IMR-90 (cell line): ENCODE measurements at places on chromosomes 7 and 10.

GRCh38 chr10:22464966-22465629, 119.8 kb downstream of the SPAG6 start:
- no peak for DNase-seq

GRCh38 chr7:2154121-2154520, 78.6 kb downstream of the MAD1L1 start:
- DNase-seq: no peak

DNA sequence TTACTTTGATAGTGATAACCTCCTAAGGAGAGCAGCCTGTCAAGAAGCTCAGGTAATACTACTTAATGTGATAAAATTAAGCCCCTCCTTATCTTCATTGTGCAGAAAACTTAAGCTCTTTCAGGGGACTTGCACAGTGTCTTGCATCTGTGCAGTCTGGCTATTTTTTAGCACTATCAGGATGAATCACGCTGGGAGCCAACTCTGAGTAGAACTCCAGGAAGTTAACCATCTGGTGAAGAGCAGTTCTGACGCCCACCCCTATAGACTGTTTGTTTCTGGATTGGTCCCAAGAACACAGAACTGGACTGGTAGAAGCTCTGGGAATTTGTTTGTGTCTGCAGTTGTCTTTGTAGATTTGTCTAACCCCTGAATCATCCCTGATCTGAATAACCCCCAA, 41.9 kb downstream of the AGK start:
- peak; percentile 91 for DNase-seq

DNA sequence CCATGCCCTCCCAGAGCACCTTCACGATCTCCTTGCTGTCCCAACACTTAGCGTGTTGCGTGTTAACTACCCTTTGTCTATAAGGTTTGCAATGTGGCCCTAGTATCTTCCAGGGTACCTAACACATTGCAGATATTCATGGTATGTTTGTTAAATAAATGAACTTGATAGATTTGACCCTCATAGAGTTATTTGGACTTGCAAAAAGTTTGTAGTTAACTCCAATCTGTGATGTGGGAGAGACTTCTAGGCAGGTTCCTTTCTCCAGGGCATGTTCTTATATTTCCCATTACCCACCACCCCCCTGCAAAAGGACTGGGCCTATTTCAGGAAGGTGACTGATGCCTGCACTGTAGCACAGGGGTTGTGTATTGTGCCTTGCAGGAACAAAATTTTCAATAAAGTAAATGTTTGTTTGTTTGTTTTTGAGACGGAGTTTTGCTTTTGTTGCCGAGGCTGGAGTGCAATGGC, 612 bp downstream of the HILPDA start:
- no peak for DNase-seq

DNA sequence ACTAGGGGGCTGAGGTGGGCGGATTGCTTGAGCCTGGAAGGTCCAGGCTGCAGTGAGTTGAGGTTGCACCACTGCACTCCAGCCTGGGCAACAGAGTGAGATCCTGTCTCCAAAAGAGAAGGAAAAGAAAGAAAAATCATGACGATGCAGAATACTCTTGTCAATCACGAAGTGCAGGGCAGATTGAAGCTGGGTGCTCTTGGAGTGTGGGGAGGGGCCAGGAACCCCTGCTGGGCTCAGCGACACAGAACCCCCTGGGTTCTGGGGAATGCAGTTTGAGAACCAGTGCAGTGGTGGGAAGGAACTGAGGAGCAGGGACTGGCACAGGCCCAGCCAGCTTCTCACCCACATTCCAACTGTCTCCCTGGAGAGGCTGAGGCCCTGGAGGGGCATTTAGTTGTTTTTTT, 10.8 kb upstream of the INTS1 start:
- no peak for DNase-seq

GRCh38 chr7:108063520-108063933, 60.6 kb upstream of the LAMB1 start:
- no peak for DNase-seq

DNA sequence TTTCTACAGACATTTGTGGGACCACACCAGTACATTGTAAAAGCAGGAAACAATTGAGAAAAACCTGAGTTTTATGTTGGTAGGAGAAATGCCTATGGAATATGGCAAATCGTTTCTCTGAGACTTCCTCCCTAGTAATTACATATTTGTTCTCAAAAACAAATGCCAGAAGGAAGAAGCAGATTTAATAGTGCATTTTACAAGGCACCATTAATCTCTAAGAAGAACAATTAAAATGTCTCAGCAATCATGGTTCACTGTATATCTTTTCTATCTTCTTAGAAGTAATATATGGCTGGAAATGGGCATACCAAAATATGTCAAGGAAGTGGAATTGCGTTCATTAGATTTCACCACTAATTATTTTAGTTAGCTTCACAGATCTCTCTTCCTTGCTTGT, 13.3 kb downstream of the CAV1 start:
- no peak for DNase-seq

GRCh38 chr10:105679781-105680180, 1038.7 kb downstream of the SORCS3 start:
- no peak for DNase-seq

- no peak for DNase-seq
These were observed 35.0 kb downstream of the TNS3 start for GRCh38 chr7:47546733-47547494.

- DNase-seq: no peak
These were observed 31.5 kb upstream of the SLIT1 start for GRCh38 chr10:97217299-97217698.

- no peak for DNase-seq
These were observed 33.1 kb downstream of the SEMA3C start for GRCh38 chr7:80885757-80886156.

DNA sequence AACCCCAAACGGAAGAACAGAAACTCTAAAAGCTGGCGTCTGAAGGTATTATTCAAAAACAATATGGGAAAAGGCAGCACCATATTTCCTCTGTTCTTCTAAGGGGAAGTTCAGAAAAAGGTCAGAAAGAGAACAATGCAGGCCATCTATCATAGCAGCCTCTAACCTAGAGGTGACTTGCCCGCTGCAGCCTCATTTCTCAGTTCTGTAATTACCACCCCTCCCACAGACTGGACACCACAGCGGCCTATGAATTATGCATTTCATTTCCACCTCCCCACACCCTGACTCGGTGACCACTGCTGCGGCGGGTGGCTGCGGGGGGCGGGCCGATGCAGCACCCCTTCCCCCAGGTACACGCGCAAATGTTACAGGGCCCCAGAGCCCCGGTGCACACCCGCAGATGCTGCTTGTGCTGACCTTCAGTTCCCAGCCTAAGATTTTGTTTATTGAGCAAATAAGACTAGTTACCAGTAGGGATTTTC, 125.5 kb downstream of the CLEC2L start:
- DNase-seq: no peak

GRCh38 chr7:92714280-92714679, 122.1 kb downstream of the CDK6 start:
- no peak for DNase-seq

- peak; percentile 47 for DNase-seq
These were observed 157.6 kb downstream of the HERPUD2 start for GRCh38 chr7:35537067-35538023.

DNA sequence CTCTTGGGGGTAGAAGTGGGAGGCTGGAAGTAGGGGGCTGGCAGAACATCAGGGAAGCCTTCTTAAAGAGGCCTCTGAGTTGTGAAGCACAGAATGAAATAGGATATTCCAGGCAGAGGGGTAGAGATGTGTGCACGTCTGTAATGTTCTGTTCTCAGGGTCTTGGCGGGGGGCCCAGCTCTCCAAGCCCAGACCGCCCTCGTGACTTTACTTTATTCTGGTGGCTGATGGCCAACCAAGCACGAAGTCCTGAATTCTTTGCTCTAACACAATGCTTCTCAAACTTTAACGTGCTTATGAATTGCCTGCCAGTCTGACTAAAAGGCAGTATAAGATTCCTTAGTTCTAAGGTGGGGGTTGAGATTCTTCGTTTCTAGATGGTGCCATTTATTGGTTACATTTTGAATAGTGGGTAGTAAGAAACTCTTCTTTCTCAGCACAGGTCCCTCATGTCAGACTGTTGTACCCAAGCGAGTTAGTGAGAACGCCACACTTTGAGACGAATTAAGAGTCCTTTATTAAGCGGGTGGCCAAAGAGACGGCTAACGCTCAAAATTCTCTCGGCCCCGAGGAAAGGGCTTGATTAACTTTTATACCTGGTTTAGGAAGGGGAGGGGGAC, 8.2 kb downstream of the PRXL2A start:
- no peak for DNase-seq

GRCh38 chr10:52961323-52961722, 188.7 kb upstream of the MBL2 start:
- no peak for DNase-seq

DNA sequence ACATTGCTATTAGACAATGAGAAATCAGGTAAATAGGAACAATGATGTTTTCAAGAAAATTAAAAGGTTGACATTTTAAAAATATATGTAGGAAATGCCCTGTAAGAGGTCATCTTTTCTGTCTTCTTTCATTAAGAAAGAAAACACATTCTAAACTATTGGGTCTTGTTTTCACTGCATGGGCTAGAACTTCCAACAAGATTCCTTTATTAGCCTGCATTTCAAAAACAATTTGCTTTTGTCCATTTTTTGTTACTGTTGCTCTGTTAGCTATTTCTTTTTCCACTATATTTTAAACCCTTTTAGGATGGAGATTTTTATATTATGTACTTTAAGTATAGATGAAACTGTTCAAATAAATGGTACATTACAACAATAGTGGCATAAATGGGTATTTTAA, 9.2 kb downstream of the REEP3 start:
- DNase-seq: no peak

DNA sequence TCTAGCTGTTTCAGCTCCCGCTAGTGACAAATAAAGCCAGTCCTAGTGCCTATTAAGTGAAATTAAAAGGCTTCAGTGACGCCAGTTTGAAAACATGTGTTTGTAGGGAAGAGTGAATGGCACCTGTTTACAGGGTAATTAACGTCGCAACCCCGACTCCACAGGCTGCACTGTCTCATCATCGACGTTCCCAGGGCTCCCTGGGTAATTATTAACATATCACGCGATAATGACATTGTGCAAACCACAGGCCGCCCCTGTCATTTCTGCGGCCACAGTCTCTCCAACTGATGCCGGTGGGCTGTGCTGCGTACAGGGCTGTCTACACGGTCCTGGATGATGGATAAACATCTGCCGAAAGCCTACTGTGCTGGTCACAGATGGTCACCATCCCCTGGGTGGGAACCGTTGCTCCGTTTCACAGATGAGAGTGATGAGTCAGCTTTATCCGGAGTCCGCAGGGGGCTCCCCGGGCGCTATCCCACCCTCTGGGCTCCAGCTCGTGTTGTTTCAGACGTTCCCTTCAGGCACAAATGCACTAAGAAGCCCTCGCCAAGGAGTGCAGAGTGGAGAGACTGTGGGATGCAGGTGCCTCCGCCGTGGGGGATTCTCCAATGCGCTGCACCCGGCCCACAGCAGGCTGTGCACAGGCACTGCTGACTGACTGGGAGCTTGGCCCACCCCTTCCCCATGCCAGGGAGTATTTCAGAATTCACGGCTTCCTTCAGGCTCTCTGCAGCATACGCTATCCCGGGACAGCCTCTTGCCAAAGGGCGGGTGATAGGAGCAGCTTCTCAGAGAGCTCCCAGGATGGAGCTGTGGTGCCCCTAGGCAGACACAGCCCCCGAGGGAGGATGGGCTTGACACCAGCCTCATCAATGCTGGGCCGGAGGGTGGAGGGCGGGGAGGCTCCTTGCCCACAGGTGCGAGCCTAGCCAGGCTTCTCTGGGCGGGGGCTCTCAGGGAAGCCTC, 491.8 kb upstream of the FOXK1 start:
- no peak for DNase-seq

DNA sequence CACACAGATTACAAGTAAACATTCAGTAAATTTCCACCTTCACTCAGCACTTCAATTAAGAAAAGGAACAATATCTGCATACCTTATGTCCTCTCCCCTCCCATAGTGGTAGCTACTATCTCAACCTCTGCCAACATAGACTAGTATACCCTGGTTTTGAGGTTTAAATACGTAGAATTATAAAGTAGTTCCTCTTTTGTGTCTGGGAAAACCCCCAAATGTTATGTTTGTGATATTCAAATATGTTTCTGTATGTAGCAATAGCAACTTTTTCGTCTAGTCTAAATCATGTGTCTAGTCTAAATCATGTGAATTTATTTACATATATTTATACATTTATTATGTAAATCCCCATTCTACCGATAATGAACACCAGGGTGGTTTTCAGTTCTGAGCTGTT, 13.2 kb upstream of the CAMK2B start:
- DNase-seq: no peak

DNA sequence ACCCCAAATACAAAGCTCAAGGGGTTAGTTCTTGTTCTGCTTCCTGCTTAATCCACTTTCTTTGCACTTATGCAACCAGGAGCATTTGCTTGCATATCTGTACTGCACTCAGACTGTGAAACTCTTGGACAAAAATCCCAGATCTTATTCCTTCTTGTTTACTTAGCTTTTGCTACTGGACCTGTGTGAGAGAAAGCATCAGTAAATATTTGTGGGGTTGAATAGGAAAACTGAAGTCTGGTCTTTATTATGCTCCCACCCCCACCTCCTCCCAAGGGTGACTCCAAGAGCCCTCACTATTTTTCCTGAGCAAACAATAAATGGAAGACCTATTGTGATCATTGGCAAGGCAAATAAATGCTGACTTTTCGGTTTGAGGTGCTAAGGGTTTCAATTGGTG, 57.1 kb upstream of the VSTM2A start:
- DNase-seq: no peak

DNA sequence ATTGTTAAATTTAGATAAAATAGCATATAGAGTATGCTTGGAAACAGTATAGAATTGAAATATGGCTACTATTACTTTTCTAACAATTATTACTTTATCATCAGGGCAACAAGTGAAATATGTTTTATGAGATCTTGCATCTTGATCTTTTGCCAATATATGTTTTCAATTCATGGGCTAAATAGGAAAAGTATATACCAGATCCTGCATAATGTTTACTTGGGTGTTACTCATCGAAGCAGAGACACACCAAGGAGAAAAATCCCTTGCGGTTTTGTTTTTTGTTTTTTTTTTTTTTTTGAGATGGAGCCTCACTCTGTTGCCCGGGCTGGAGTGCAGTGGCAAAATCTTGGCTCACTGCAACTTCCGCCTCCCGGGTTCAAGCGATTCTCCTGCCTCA, 541.4 kb downstream of the SUGCT start:
- DNase-seq: no peak

DNA sequence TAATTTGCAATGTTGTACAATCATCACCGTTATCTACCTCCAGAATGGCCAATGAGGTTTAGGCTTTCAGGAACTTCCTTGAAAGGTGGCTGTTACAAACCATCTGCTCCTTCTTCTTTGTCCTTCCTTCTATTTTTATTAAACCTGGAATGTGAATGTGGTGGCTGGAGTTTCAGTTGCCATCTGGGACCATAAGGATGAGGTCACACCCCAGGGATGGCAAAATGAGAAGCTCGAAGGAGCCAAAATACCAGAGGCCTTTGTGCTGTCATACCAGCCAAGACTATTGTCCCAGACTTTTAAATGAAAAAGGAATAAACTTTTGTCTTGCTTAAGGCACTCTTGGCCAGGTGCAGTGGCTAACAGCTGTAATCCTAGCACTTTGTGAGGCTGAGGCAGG, 30.9 kb upstream of the LMTK2 start:
- no peak for DNase-seq
